ENCODE measurements at places on chromosomes 16 and 17.

DNA sequence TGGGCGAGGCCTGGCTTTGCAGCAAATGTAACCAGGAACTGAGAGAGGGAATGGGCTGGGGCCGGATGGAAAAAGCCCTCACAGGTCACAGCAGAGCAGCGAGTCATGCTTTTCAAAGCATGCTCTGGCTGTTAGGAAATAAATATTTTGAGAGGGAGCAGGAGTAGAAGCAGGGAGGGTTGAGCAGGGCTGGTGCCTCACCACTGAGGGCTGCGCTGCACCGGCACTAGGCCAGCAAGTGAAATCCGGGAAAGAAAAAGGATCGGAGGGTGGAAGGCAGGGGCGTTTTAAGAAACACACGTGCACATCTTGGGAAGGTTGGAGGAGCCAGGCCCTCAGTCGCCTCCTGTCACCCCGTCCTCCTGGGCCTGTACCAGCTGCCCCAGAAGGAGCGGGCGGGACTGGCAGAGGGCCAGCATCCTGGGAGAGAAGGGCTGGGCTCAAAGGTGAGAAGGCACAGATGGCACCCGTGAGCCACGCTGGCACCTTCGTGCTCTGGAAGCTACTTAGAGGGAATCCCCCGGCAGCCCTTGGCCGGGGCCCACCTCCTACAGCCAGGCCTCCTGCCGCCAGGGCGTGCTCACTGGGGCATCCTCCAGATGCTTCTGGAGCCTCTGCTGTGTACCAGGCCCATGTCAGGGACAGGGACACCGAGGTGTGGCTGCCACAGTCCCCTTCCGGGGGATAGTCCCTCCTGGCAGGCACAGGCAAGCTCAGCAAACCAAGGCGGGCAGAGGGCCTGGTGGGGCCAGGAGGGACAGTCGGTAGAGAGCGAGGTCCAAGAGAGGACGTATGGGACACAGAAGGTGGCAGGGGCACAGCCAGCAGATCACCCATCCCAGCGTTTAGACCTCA lies 71.5 kb upstream of the PLCG2 start:
- DNase-seq: no peak

GRCh38 chr17:30716461-30717290 lies 107.8 kb downstream of the CRLF3 start:
- no peak for DNase-seq

DNA sequence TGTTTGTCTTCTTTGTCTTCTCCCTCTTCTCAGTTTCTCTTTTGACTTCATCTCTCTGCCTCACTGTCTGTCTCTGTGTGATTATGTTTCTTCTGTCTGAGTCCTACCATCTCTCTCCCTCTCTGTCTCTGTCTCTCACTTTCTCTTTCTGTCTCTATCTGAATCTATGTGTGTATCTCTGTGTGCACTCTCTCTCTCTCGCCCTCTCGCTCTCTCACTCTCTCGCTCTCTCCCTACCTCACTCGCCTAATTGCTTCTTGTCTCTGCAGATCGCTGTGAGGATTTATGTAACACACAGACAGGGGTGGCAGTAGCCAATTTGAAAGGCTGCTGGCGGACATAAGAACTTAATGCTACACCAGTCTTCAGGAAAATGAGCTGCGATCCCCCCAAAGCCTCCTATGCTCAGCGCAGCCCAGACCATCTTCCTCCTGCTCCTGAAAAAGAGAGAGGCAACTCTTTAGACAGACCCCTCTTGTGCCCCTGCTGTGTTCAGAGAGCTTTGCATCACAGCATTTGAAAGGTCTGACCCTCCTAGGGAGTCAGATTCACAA lies 140.9 kb downstream of the CCT6B start:
- no peak for DNase-seq

DNA sequence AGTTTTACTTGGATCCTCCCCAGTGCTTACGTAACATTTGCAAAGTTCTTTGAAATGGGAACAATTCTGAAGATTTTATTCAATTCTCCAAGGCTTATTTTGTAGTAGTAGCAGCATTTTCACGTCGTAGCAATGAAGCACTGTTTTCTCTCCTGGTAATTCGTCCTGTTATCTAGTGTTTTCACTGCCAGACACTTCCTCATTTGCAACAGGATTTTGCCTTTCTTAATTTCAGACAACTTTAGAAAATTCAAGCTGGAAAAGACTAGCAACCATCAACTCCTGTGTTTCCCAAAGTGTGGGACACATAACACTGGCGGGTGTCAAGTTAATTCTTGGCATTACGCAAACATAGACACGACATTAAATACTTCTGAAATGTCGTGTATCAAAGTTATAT lies 131.6 kb downstream of the CHD9NB start:
- DNase-seq: no peak

DNA sequence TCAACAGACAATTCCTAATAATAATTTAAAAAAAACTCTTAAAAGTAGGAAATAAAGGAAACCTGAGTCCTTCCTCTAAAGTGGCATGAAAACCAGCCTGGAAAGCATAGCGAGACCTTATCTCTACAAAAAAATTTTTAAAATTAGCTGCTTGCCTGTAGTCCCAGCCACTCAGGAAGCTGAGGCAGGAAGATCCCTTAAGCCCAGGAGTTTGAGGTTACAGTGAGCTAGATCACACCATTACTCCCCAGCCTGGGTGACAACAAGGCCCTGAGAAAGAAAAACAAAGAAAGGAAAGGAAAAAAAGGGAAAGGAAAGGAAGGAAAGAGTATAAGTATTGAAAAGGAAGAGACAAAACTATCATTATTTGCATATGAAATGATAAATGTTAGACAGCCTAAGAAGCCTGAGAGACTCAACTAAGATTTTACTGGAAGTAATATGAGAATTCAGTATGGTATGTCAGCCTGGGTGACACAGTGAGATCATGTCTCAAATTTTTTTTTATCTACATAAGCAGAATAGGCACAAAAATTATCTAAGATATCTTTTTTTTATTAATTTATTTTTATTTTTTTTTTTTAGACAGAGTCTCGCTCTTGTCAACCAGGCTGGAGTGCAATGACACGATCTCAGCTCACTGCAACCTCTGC lies 113.0 kb downstream of the GOSR1 start:
- no peak for DNase-seq

DNA sequence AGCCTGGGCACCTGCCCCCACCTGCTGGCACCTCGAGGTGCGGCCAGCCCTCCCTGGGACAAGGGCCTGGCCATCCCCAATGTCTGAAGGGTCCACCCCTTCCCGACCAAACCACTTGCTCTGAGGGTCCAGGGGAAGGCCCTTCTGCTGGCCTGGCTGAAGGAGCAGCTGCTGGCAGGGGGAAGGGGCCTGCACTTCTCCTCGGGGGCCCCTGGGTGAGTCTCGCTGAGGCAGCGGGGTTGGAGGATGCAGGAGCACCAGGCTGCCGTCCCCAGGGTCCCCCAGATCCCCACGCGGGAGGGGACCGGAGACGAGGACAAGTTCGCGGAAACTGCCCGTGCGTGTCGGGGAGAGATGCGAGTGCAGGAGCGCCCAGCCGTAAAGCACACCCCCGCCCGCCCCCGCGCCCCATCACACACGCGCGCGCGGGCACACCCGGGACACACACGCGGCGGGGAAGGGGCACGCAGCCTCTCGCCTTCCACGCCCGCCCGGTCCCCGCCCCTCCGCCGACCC lies 725 bp upstream of the CACNA1H start:
- DNase-seq: peak; percentile 51

GRCh38 chr16:48607056-48607825 lies 2.7 kb downstream of the N4BP1 start:
- DNase-seq: no peak

GRCh38 chr16:12896562-12896961 lies 4.8 kb upstream of the SHISA9 start:
- no peak for DNase-seq

- no peak for DNase-seq
Measured at GRCh38 chr17:51120357-51120738, 320 bp downstream of the SPAG9 start.

DNA sequence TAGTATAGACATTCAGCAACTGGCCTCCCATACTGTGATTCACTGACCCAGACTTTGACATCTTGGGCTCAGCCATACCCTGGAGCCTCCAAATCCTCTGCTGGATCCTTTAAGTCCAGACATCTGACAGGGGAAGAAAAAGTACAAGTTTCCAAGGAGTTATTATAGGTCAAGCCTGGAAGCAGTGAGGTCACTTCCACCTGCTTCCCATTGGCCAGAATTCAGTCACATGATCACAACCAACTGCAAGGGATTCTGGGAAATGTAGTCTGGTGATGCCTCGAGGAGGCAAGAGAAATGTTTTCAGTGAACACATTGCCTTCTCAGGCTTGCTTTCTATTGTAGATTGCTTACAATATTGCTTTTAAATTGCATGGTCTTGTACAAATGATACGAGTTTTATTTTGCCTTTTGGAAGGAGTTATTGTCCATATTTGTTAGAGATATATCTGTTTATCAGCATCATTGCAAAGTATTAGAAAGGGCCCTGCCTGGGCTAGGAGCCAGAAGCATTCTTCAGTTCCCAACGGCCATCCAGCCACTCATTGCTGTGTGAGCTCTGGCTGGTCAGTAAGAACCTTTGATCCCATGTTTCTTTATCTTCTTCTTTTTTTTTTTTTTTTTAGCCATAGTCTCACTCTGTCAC lies 696.9 kb downstream of the WWOX start:
- DNase-seq: no peak

DNA sequence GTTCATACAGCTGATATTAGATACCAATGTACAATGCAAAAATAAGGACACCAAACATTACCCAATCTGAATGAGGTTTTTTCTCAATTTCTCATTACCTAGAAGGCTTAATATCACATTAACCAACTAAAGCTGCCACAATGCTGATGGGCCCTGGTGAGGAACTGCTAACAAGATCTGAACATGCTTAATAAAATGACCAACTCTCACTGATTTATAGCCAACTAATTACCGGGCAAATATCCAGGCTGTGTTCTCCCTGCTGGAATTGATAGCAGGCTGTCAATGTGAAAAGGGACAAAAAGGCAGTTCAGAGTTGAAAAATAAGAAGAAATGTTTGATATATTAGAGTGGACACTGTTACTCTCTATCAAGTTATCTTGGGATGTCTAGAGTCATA lies 124.6 kb downstream of the TOX3 start:
- no peak for DNase-seq

DNA sequence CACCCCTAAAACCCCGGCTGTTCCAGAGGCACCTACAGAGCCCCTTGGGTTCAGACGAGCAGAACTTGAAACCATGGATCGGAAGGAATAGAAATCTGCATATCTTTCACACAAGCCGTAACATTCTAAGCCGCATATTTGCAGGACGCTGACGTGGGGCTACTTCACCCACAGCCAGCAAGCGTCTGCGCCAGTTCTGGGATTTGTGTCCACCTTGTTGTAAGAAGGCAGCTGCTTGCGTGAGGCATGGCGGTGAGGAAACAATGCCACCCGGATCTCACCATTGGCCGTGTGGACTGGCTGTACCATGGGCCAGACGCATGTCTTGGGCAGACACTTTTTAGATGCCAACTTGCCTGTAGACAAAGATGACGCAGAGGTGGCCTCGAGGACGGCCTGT lies 34.5 kb downstream of the TNFRSF13B start:
- DNase-seq: peak; percentile 9

GRCh38 chr17:17845046-17845775 lies 8.4 kb upstream of the SREBF1 start:
- peak; percentile 31 for DNase-seq

DNA sequence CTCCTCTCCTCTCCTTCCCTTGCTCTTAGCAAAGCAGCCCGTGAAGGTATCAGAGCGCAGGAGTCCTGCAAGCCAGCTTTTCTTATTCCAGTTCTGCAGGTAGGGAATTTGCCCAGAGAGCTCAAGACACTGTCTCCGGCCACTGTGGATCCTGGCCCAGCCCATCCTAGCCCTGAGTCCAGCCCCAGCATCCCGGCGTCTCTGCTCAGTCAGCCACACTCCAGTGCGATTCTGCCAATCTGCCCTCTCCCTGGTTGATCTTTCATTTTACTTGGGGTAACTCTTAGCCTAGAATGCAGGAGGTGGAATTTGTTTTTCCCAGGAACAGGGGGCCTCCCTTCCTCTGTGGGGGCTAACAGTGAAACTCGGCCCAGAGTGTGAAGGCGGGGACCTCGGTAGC lies 176.9 kb upstream of the GSE1 start:
- no peak for DNase-seq

- no peak for DNase-seq
Measured at GRCh38 chr17:10761281-10761680, 31.5 kb upstream of the TMEM220 start.

GRCh38 chr16:29898135-29898803 lies 1.1 kb downstream of the SEZ6L2 start:
- no peak for DNase-seq

GRCh38 chr16:27381974-27382855 lies 19.8 kb upstream of the IL21R start:
- no peak for DNase-seq

DNA sequence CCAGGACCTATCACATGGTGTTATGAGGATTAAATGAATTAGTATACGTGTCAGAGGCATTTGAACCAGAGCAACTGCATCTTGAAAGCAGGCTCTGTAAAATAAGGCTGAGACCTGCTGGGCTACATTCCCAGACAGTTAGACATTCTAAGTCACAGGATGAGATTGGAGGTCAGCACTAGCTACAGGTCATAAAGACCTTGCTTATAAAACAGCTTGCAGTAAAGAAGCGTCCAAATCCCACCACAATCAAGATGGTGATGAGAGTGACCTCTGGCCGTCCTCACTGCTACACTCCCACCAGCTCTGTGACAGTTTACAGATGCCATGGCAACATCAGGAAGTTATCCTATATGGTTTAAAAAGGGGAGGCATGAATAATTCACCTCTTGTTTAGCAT lies 71.8 kb downstream of the IRF8 start:
- DNase-seq: no peak

DNA sequence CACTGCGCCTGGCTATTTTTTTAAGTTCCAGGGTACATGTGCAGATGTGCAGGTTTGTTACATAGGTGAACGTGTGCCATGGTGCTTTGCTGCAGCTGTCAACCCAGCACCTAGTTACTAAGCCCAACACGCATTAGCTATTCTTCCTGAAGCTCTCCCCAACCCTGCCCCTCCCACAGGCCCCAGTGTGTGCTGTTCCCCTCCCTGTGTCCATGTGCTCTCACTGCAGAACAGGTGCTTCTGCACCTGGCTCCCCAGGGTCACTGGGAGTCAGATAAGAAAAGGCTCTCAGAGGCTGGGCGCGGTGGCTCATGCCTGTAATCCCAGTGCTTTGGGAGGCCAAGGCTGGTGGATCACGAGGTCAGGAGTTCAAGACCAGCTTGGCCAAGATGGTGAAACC lies 6.2 kb downstream of the HASPIN start:
- no peak for DNase-seq

- no peak for DNase-seq
Measured at GRCh38 chr17:27552276-27552732, 78.7 kb upstream of the LGALS9 start.

Measured in left ventricle myocardium superior (tissue), 1 donor.